Stimulated activated naive CD4-positive, alpha-beta T cell treated with Interleukin-2 at 50 U/mL for 16 hours (primary cell): ENCODE measurements at places on chromosomes 2 and 18.

DNA sequence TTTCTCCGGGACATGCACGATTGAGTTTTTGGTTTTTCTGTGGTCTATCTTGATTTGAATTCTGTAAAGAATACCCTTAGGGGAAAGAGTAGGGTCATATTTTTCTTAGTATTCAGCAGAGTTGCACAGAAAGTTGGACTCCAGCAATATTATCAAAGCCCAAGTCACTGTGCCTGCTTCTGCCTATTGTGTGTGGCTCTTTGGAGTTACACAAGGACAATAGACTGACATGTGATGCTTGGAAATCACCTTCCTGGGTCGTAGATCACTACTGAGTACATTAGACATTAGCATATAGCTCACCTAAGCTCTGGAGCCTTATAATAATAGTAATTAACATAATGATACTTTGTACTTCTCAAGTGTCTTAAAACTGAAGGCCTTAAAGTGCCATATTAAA, 238.8 kb upstream of the FOSL2 start:
- DNase-seq = no peak

DNA sequence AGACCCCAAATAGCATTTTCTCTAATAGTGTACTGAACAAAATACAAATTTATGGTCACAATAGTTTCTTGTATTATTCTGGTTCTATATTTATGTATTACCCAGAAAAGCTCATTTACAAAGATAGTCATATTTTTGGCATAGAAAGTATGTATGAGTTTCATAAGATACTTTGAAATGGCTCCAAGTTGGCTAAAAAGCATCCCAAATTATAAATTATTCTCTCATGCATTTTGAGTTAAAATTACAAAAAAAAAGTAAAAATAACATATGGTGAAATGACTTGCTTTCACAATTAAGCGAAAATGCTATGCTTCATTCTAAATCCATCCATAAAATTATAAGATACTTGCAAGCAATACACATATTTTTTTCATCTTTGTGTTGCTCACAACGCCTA, 530.7 kb downstream of the ZNF804A start:
- no peak for DNase-seq

DNA sequence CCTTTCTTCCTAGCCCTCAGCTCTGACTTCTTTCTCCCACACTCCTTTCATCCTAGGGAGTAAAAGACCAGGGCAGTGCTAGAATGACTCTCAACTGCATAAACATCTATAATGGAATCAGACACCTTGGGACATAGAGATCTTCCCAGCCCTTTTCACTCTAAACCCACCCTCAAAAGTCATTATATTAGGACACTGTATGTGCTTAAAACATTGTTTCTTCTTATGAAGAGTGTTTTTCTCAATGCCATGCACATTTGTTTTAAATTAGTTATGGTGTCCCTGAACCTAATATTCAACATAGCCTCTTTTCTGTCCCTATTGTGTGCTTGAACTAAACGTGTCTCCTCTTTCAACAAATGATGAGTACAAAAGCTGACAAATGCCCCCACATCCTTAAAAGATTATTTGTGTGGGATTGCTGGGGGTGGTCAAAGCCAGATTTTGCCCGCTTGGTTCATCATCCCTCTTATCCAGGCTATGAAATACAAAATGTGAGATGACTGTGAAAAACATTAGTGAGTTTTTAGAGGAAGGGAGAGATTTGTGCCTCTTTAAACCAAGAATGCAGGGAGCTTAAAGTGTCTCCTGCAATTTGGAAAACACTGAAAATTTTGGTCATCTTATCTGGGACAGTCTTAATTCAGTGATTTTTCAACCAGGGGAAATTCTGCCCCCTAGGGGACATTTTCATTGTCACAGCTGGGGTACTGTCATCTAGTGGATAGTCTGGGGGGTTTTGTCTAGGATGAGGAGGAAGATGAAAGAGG, 29.0 kb downstream of the SERPINB5 start:
- DNase-seq = no peak

DNA sequence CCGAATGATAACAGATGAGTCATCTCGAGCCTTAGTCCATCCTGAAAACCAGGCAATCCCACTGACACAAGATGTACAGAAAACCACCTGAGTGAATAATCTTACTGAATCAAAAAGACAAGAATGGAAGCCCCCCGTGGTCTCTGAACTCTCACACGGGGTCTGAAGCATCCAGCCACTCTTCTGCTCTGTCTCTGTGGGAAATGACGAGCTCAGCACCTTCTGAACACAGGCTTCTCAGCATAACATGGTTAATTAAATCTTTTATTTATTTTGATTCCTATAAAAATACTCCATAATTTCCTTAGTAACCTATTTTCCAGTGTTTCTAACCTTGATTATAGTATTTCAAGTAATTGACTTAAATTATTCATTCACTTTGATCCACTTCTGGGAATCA, 203.7 kb downstream of the TMEM163 start:
- no peak for DNase-seq

DNA sequence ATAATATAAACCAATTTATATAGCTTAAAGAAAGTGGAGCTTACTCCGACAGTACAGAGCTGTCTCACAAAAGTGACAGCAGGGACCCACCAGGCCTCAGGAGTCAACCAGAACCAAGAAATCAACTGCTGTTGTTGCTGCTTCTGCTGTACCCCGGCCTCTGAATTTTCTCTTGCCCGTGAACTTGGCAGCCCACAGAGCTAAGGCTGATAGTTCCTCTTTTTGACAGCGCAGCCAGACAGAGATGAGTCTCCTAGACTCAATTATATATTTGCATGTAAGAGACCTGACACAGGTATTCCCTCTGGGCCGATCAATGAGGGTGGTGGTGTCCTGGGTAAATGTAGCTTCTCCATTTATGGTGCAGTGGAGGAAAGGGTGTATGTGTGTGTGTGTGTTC, 109.4 kb downstream of the KCTD1 start:
- no peak for DNase-seq

DNA sequence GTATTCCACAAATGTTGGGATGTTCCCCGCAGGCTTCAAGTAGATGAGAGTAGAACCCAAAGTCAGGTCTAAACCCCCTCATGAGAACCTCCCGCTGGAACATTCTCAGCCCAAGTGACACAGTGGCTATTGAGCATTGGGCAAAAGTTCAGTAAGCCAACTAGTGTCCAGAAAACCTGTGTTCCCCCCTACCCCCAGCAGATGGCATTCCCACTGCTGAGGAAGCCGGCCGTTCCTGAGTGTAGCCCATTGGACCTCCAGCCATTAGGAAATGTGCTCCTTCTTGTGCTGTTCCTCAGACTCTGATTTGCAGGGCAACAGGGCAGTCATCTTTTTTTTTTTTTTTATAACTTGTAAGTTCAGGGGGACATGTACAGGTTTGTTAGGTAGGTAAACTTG, 152.1 kb downstream of the NCK2 start:
- no peak for DNase-seq

DNA sequence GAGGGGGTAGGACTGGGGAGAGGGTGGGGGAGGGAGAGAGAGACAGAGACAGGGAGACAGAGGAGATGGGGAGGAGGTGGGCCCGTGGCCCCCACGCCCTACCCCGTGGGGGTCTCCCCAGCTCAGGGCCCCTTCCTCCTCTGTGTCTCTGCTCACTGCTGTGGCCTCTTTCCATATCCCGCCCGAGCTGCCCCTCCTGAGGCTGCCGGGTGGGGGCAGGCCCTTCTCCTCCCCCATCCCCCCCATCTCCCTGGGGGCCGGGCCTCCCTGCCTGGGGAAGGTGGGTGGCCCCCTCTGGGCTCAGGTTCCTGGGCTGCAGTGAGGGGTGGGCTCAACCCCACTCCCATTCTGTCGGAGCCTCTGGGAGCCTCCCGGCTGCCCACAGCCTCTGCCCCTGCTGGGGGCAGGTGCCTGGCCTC, 332 bp upstream of the PDCD1 start:
- no peak for DNase-seq

DNA sequence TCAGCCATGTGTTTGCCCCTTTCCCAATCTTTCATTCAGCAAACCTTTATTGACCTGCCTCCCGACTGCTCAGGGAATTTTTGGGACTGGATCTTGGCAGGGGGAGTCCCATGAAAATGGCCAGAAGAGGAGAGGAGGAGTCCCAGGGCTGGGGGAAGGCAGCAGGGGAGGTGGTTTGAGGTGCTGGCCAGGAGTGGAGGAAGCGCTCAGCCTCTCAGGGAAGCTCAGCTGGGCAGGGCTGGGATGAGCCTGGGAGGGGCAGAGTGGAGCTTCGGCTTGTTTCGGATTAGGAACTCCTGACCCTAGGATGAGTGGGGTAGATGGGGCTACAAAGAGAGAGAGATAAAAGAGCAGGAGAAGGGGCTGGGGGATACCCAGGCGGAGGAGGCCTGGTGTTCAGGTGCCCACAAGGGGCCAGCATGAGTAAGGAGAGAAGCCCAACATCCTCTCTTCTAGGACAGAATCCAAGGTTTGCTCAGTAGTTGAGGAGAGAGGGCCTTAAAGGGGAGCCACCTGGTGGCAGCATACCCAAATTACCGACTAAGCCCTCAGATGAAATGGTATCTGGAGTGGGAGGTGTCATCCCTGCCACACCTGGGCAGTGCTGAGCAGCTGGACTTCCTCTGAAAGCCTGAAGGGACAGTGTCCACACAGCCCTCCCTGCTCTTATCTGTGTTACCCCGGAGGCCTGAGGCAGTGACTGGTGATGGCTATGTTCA, 91.1 kb downstream of the INHBB start:
- no peak for DNase-seq

- no peak for DNase-seq
Observed at GRCh38 chr2:158115202-158115767, 13.6 kb downstream of the UPP2 start.

GRCh38 chr18:11154368-11154989, 5.1 kb upstream of the PIEZO2 start:
- no peak for DNase-seq

DNA sequence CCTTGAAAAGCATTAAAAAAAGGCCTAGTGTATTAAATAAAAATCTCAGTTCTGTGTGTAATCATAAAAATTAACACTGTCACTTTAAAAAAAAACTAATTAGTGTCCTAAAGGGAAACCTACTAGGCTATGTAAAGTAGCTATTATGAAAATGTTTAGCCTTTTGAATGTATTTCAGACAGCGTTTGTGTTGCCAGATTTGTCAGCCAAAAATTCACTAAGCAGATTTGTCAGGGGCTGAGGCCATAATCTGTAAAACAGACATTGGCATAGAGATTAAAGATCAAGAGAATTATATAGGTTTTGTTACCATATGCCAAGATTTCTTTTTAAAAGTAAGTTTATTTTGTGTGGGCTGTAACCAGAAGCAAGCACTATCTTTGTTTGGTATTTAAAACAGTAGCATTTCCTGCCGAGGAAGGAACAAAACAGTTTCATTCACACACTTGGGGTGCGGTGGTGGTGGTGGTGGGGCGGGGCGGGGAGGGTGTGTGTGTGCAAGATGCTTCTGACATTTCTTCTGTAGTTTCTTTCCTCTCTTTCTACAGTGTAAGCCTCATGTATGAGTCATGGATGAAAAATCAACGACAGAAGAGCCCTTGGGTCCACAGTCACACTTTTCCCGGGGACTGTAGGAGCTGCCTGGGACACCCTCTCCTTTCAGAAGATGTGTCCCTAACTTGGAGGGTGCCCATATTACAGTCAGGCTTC, 328.5 kb upstream of the FANCL start:
- DNase-seq = no peak

- DNase-seq = no peak
Observed at GRCh38 chr2:174796319-174796771, 32.1 kb upstream of the CHRNA1 start.

- DNase-seq = no peak
Observed at GRCh38 chr2:173028141-173028540, 47.5 kb upstream of the MAP3K20 start.

DNA sequence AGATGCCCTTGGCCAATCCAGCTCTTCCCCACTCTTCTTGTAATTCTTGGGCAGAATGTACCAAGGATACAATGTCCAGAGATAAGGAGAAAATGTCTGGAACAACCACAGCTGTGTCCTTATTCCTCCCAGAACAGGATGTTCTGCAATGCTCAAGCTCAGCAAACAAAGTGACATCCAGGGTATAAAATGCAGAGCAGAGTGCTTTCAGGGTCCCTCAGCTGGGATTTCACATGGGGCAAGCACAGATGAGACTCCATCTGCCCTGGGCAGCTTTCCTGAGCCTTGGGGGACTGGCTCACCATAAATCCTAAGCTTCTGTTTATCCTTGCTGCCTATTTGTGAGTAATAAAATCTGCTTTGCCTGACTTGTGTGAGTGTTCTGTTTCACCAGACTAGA, 127.4 kb downstream of the VAPA start:
- DNase-seq = no peak

DNA sequence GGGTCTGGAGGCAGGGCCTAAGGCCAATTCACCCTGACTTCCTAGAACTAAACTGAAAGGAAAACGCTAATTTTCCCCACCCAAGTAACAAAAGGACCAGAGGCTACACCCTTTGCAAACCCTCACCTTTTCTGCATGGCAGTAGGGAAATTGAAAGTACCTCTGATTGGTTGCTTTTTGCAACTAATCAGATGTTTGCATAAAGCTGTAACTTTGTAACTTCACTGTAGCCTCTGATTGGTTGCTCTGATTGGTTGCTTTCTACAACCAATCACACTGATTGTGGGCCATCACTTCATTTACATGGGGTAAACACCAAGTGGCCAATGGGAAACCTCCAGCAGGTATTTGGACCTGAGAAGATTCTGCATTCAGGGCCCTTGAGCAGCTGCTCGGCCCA, 20.8 kb downstream of the EIPR1 start:
- DNase-seq = no peak

DNA sequence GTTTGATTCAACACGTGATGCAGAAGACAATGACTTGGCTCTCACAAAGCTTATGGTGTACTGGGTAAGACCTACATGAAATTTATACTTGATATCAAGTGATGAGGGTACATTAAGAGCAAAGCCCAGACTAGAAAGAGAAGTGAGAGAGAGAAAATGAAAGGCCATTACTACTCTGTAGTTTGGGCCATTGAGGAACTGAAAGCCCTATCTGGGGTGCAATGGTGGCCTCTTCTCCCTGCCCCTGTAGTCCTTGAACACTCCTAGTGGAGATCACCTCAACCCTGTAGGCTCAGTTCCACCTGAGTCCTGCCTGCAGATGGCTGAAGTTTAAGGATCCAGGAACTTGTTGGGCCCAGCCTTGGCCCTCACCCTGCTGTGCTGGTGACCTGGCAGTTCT, 569.8 kb upstream of the MEX3C start:
- no peak for DNase-seq

DNA sequence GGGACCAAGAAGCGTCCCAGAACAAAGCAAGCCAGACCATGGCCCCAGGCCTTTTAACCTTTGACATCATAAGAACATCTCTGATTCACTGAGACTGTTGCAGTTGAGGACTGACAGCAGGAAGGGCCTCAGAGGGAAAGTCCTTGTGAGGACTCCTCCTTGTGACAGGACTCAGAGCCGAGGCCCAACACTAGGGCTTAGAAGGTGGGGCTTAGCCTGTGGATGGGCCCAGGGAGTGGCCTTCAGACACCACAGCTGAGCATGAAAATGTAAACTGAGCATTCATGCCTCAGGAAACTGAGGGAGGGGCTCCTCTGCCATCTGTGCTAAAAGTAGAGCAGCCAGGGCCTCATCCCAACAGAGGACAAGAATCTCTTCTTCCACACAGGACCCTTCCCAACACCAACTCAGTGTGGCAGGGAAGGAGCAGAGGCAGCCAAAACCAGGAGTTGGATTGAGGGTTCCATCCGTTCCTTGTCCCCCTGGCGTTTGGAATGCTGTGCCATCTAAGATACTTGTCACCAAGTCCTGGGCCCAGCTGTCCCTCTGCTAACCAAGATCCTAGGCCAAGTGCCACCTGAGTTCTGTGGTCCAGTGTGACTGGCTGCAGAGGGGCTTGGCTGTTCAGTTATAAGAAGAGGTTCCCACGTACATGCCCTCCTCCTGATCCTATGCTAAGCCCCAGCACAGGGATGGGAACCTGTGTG, 37.5 kb upstream of the CAB39 start:
- DNase-seq = no peak
